ENCODE measurements at places on chromosomes 5 and 9. TPM values are rescaled to one million over a fixed set of nuclear protein-coding genes. Genes with fewer than 3 reads are reported as not detected.

- DNase-seq = no peak
- no peaks in the 10 kb centered on the region for H3K36me3 ChIP-seq
Measured at GRCh38 chr5:13735691-13736090, 208.8 kb downstream of the DNAH5 start.

DNA sequence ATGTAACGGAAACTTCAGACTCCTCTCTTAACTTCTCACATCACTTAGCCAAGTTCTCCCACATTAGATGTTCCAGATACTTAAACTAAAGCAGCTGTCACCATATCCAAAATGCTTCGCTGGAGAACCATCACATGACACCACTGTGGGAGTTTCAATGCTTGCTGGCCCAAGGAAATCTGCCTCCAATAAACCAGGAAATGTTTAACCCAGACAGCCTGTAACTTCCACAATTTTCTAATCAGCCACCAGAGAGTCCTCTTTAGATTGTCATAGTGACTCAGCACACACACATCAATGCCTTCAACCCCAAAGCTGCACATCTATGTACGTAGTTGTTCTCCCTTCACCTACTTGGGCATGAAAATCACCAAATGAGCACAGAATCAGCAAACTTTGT, 118.7 kb downstream of the LPAR1 start:
- peaks cover 28% of the 10 kb centered on the region for H3K4me1 ChIP-seq
- no peaks in the 10 kb centered on the region for H3K27me3 ChIP-seq
- DNase-seq = no peak

DNA sequence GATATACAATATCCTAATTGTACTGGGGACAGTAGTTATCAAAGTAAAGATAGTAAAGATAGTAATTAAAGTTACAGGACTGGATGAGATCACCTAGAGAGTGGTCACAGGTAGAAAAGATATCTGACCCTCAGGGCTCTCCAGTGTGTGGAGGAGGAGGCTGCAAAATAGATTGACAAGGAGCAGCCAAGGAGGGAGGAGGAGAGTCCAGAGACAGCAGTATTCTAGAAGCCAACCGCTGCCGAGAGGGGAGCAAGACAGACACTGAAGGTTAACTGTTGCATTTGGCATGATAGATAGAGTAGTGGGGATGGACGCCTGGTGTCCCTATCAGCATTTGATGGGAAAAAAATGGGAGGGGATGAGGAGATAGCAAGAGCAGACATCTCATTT, 17.0 kb upstream of the F2RL1 start:
- no peak for DNase-seq
- H3K27ac ChIP-seq = no peak overlapping the region
- no peaks in the 10 kb centered on the region for H3K36me3 ChIP-seq
- peaks cover 40% of the 10 kb centered on the region for H3K4me1 ChIP-seq
- H3K27me3 ChIP-seq = no peaks in the 10 kb centered on the region

Gene NR2F1-AS1
- total RNA-seq = 20.1 TPM

- no peak overlapping the region for H3K27ac ChIP-seq
- H3K36me3 ChIP-seq = no peaks in the 10 kb centered on the region
- DNase-seq = no peak
- no peaks in the 10 kb centered on the region for H3K4me1 ChIP-seq
Measured at GRCh38 chr5:108634010-108634616, 113.6 kb upstream of the FER start.

- no peak overlapping the region for H3K4me3 ChIP-seq
- no peaks in the 10 kb centered on the region for H3K27me3 ChIP-seq
- H3K27ac ChIP-seq = no peak overlapping the region
- no peaks in the 10 kb centered on the region for H3K4me1 ChIP-seq
- DNase-seq = no peak
Measured at GRCh38 chr5:177029498-177029897, 7.0 kb downstream of the ZNF346 start.
